T-helper 17 cell (primary cell): ENCODE measurements at places on chromosomes 7 and 10. TPM values are rescaled to one million over a fixed set of nuclear protein-coding genes. Genes with fewer than 3 reads are reported as not detected.

DNA sequence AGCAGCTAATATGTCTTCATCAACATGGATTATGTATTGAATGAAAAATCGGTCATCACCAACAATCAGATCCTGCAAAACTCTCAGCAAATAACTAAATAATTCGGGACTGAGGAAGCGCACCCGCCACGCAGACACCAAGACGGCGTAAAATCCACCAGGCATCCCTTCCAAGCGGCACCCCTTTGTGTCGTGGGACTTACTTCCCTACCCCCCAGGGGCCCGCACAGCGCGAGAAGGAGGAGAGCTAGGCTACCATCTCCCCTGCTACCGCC lies 721 bp downstream of the ARL3 start:
- H3K4me3 ChIP-seq: peak overlapping the region; percentile 97
- peak overlapping the region; percentile 96 for H3K27ac ChIP-seq
- H3K4me1 ChIP-seq: peaks cover 43% of the 10 kb centered on the region

The GPRIN2 gene
- total RNA-seq: not detected

DNA sequence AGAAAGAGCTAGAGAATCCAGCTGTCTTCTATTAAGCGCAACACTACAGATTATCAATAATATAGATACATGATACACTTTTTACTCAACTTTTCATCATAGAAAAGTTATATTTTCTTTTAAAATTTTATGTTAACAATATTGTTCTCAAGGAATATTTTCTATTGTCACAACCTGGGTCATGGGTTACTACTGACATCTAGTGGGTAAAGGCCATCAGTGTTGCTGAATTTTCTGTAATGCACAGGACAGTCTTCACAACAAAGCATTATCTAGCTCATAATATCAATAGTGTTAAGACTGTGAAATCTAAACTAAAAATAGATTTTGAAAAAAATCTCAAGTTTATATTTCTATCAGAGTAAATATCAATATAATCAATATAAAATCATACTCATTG lies 209.8 kb downstream of the ZNF33B start:
- H3K4me3 ChIP-seq: no peak overlapping the region
- H3K27me3 ChIP-seq: no peaks in the 10 kb centered on the region
- no peaks in the 10 kb centered on the region for H3K4me1 ChIP-seq
- H3K27ac ChIP-seq: no peak overlapping the region
- H3K36me3 ChIP-seq: no peaks in the 10 kb centered on the region

- no peak overlapping the region for H3K4me3 ChIP-seq
- H3K36me3 ChIP-seq: no peaks in the 10 kb centered on the region
- peaks cover 2% of the 10 kb centered on the region for H3K4me1 ChIP-seq
- H3K27me3 ChIP-seq: no peaks in the 10 kb centered on the region
These were observed 44.8 kb downstream of the CLIP2 start for GRCh38 chr7:74334030-74334429.

- H3K27me3 ChIP-seq: no peaks in the 10 kb centered on the region
- peak overlapping the region; percentile 90 for H3K27ac ChIP-seq
- DNase-seq: peak; percentile 30
- peaks cover 13% of the 10 kb centered on the region for H3K4me1 ChIP-seq
- H3K4me3 ChIP-seq: peak overlapping the region; percentile 83
These were observed 14.8 kb upstream of the WAPL start for GRCh38 chr10:86536294-86536861.

The SH2D4B gene
- 0.18 TPM for total RNA-seq

The TMEM196 gene
- total RNA-seq: not detected
